Activated naive CD4-positive, alpha-beta T cell treated with anti-CD3 and anti-CD28 coated beads, Interleukin-2, amount 10 ng/mL, durations not matched to agents 5 hours and 36 hours (primary cell): ENCODE measurements at places on chromosomes 16 and 17. TPM values are rescaled to one million over a fixed set of nuclear protein-coding genes. Genes with fewer than 3 reads are reported as not detected.

The CRK gene
- total RNA-seq, result 16.9 TPM

The SPN gene
- total RNA-seq, result 336 TPM

The KIF19 gene
- 0.72 TPM for total RNA-seq

The NOL3 gene
- total RNA-seq, result 55.3 TPM

The CACNG1 gene
- not detected for total RNA-seq

The TMEM100 gene
- not detected for total RNA-seq

The SGSH gene
- 43.3 TPM for total RNA-seq

The CDH15 gene
- total RNA-seq, result not detected

The CCDC78 gene
- total RNA-seq, result 2.1 TPM

The CXCL16 gene
- 1.6 TPM for total RNA-seq

The TMEM88 gene
- 1.4 TPM for total RNA-seq

The TNRC6C gene
- total RNA-seq, result 34.4 TPM

The DNAH9 gene
- not detected for total RNA-seq

The DPEP3 gene
- total RNA-seq, result 0.14 TPM

The FN3KRP gene
- total RNA-seq, result 31.5 TPM

The SPNS2 gene
- 0.28 TPM for total RNA-seq

The RAMP2 gene
- total RNA-seq, result not detected

The PIPOX gene
- total RNA-seq, result 0.96 TPM

The LGALS9C gene
- total RNA-seq, result 1.2 TPM

The EPX gene
- total RNA-seq, result not detected

The KRTAP4-12 gene
- total RNA-seq, result not detected

The CRHR1 gene
- not detected for total RNA-seq

The MON1B gene
- total RNA-seq, result 67.4 TPM

The KRT28 gene
- total RNA-seq, result not detected

The KRTAP4-8 gene
- total RNA-seq, result not detected

The KRTAP1-1 gene
- total RNA-seq, result not detected

The TMEM204 gene
- 65.7 TPM for total RNA-seq

The ALOX15B gene
- total RNA-seq, result not detected

The SCARF1 gene
- 3.9 TPM for total RNA-seq
